HuH-7 (cell line): ENCODE measurements at places on chromosomes 7 and 10.

DNA sequence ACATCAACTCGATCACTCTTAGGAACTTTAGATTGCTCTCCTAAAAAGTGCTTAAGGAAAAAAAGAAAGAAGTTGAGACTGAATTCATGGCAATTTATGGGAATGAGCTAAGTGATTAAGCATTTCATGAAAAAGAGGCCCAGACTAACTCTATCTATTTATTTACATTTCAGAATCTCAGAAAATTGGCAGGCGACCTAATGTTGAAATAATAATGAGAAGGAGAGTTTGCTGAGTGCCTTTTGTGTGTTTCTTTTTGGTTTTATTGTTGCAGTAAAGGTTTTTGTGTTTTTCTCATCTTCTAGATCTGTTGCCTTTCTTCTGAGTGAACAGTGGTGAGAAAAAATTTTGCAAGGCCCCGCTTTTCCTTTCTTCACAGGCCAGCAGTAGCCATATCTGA, 3.8 kb downstream of the GRK5 start:
- no peak for DNase-seq

DNA sequence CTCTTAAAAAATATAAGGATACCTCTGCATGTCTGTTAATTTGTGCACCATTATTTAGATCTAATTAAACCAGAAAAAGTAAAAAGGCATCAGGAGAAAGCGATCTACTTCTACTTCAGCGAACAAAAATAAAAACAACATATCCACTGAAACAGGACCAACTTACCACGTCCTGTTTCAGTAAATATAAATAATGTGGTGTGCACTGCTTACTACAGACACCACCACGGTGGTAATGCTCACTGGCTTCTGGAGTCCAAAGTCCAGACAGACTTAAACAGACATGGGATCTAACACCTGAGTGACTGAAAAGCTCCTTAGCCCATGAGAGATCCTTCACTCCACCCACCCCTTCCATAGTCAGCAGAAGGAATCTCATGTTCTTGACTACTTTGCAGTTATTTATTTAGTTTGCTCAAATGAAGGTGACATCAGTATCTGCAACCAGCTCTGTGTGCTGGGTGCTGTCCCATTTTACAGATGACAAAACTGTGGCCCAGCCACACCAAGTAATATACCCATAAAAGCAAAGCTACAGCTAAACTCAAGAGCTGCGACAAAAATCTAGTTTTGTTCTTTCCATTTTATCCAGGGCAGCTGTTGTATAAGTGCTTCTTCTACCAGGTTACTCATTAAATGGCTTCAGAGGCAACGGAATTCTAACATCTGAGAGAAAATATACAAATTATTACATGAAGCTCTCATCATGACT, 62.1 kb upstream of the NCAPG2 start:
- DNase-seq, result peak; percentile 28

DNA sequence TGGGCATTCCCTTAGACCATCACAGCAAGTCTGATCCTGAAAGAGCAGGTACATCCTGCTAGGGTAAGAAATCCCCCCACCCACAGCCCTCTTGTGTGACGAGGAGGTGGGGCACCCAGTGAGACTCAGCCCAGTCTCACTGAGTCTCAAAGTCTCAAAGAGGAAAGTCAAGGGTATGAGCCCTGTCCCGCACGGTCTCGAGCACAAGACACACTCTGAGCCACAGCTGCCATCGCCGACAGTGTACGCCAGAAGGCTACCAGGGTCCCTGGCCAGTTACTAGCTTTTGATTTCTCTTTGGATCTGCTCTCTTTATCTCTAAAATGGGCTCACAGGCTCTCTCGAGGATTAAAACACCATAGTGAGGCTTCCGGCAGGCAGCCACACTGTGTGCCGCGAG, 190.2 kb downstream of the TNS3 start:
- no peak for DNase-seq

GRCh38 chr7:129522088-129522970, 20.0 kb downstream of the SMKR1 start:
- DNase-seq, result peak; percentile 61

DNA sequence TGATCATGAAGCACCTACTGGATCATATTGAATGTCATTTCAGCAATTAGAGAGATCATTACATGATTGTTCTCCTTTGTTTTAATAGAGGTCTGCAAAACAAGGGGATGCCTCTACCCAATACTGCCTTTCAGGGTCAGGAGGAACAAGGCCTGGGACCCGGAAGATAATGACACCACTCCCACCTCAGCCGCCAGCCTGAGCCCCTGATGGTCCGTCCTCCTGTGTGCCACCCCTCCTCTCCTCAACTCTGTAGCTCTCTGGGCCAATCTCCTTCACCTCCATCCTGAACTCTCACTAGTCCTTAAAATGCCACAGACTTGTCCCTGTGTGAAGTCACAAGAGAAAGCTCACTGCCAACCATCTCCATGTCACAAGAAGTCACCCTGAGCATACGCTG, 38.0 kb downstream of the KCNMA1 start:
- no peak for DNase-seq

DNA sequence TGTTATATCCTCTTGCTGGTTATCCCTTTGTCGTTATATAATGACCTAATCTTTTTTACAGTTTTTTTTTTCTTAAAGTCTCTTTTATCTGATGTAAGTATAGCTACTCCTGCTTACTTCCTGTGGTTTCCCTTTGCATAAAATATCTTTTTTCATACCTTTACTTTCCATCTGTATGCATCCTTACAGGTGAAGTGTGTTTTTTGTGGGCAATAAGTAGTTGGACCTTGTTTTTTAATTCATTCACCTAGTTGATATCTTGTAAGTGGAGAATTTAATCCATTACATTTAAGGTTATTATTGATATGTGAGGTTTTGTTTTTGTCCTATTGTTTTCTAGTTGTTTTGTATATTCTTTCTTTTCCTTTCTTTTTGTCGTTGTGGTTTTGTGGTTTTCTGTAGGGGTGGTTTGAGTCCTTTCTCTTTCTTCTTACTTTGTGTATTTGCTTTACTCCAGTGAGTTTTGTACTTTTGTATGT, 168.6 kb downstream of the MLLT10 start:
- no peak for DNase-seq
